ENCODE measurements at places on chromosomes 3 and 15. TPM values are rescaled to one million over a fixed set of nuclear protein-coding genes. Genes with fewer than 3 reads are reported as not detected.

STAC gene
- total RNA-seq, result 0.88 TPM

CCPG1 gene
- total RNA-seq, result 196 TPM

SLC51B gene
- not detected for total RNA-seq

RETNLB gene
- not detected for total RNA-seq

KLF15 gene
- total RNA-seq, result not detected
